ENCODE measurements at places on chromosomes 12 and 14.

GRCh38 chr12:23049180-23049579 lies 424.2 kb downstream of the ETNK1 start:
- DNase-seq: peak; percentile 11

- no peak for DNase-seq
These were observed 74.3 kb downstream of the SLC25A21 start for GRCh38 chr14:37098132-37098531.

GRCh38 chr12:96995861-96996260 lies 88.8 kb downstream of the NEDD1 start:
- DNase-seq: no peak

GRCh38 chr12:78928200-78929074 lies 63.9 kb downstream of the SYT1 start:
- DNase-seq: no peak

DNA sequence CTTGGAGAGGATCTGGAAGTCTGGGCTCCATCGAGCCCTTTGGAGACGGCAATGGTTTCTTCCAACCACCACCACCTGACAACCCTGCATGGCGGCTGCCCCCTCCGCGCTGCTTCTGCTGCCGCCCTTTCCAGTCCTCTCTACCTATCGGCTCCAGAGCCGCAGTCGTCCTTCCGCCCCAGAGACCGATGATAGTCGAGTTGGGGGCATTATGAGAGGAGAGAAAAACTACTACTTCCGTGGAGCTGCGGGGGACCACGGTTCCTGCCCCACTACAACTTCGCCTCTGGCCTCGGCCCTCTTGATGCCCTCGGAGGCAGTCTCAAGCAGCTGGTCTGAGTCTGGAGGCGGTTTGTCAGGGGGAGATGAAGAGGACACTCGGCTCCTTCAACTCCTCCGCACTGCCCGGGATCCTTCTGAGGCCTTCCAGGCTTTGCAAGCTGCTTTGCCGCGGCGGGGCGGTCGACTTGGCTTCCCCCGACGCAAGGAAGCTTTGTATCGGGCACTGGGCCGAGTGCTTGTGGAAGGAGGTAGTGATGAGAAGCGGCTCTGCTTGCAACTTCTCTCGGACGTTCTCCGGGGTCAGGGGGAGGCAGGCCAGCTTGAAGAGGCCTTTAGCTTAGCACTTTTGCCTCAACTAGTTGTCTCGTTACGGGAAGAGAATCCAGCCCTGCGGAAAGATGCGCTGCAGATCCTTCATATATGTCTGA lies 499 bp downstream of the TOGARAM1 start:
- DNase-seq: no peak

DNA sequence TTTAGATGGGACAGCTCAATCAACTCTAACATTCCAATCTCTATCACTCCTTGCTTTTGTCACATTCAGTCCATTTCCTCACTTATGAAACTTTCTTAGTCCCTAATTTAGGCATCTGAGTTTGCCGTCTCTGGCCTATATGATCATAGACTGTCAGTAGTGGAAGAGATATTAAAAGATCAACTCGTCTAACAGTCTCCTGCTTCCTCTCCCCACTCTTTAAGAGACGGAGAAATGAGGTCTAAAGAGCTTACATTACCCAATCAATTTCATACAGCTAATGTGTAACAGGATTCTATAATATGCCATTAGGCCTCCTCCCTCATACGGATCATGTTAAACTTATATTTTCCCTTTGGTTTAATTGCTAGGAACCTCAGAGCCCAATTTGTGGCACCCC lies 6.5 kb upstream of the ATP23 start:
- no peak for DNase-seq

DNA sequence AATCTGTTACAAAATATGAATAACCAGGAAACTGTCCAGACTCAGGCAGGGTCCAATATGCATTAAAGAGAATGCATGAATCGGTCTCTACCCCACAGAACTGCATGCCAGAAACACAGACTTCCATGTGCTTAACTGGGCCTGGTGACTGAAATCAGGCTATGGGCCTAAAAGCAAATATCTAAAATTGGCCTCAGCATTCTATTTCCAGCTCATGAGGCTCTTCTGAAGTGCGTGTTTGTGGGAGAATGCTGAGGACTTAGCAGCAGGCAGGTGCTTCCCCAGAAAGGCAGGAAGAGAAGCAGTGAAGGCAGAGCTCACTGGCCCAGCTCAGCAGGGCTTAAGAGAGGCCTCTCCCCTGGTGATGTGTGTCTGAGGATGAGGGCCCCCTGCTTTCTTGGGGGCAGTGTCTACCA lies 48.5 kb downstream of the ADGRD1 start:
- DNase-seq: peak; percentile 15

GRCh38 chr14:36238666-36239363 lies 62.3 kb upstream of the PTCSC3 start:
- peak; percentile 10 for DNase-seq

- no peak for DNase-seq
These were observed 5.9 kb downstream of the HCAR1 start for GRCh38 chr12:122724641-122725243.

GRCh38 chr12:112294793-112295192 lies 87.4 kb downstream of the HECTD4 start:
- DNase-seq: peak; percentile 33

DNA sequence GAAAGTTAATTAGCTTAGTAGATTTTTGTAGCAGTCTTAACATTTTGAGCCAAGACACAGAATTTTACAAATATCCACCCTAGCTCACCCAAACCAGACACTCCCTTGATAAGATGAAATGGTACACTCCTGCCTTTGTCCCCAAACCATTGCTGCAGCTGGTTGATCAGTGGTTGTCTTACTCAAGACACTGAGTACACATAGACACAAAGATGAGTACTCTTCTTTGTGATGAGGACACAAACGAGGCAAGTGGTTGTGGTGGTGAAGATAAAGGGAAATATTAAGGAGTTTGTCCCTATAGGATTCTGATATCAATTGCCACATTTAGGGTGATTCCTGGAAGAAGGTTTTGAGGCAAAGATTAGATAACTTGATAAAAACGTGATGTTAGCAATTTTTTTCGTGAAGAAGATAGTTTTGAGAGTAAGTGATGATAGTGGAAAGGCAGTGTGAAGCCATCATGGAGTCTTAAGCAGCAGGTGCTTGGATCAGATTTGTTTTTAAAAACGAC lies 21.4 kb upstream of the ATP2B1 start:
- DNase-seq: no peak

DNA sequence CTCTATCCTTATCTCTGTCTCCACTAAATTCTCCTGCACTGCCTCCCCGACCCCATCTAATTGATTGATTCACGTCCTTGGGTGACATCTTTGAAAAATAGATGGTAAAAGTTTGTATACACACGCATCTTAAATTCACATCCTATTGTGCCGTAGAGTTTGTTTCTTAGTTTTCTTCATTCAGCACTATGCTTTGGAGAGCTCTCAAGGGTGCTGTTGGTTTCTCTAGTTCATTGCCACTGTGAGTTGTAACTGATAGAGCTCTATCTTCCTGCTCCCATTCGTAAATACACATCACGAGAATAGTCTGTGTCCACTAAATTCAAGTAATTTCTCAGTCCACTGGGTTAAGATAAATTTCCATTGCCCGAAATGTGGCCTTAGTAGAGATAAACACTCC lies 1537.4 kb downstream of the AACS start:
- no peak for DNase-seq

DNA sequence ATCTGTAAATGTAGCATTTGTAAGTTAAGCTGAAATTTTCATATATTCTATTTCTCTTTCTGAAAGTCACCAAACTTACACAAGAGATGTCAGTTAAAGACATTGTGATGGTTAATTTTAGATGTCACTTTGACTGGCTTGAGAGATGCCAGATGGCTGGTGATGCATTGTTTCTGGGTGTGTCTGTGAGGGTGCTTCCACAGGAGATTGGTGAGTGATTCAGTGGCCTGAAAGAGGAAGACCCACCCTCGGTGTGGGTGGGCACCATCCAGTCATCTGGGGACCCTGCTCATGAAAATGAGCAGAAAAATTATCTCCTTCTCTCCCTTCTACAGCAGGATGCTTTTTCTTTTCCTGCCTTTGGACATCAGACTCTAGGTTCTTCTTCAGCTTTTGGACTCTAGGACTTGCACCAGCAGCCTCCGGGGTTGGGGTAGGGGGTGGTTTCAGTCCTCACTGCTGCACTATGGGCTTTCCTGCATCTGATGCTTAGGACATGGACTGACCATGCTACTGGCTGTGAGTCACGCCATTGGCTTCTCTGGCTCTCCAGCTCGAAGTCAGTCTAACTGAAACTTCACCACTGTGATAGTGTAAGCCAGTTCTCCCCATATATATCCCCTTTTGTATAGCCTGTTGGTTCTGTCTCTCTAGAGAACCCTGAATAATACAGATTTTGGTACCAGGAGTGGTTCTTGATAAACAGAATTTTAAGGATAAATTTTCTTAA lies 20.9 kb downstream of the PDE6H start:
- no peak for DNase-seq

DNA sequence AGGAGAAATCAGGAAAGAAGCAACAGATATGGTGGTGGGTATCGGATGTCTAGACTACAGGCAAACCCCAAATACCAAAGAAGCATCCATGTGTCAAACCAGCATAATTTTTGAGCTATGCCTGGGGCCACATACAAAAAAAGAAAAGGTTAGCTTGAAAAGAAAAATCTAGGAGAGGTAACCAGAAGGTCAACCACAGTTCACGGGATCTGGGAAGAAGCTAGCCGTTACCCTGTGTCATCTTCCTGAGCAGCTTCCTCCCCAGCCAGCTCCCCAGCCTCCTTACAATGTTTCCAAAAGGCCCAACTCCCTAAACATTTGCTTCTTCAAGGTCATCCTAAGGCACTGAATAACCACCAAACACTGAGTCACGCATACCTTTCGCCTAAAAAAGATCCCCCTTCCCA lies 3.1 kb downstream of the SINHCAF start:
- DNase-seq: peak; percentile 24

GRCh38 chr14:105138551-105139111 lies 29.9 kb downstream of the JAG2 start:
- DNase-seq: no peak

DNA sequence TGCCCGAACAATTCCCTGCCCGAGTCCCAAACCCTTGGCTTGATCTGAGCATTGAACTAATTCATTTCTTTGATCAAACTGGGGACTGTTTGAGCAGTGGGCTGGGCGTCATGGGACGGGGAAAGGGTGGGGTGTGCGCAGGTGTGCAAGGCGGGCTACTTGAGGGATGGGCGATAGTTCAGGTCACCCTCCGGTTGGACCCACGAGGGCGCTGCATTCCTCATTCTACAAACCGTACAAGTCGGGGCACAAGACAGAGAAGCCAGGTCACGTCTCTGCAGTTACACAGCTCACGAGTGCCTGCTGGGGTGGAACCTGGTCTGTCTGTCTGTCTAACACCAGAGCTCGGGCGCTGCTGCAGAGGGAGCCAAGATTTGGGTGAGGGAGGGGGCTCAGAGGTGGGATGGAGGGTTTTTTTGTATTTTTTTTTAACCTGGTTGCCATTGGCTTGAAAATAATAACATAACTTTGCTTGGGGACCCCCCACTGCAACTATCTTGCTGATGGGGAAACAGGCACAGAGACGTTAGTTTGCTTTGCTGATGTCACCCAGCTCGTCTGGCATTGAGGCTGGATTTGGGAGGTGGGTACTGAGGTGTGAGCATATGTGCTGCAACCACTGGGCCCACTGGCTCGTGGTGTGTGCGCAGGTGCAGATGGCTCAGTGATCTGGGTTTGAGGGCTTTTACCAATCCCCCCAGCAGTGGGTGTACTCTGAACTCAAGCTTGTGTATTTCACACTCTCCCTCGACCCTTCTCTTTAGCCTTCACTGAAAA lies 7.6 kb upstream of the RTL1 start:
- DNase-seq: no peak

DNA sequence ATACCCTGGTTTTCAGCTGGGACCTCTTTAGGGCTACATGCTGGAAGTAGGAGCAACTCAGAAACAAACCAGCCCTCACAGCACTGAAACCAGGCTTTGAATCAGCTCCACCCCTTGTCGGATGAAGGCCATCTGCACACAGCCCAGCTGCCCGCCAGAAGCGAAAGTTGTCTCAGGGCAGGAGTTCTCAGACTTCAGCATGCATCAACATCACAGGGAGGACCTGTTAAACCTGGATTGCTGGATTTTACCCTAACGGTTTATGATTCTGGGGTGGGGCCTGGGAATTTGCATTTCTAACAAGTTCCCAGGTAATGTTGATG lies 10.9 kb downstream of the SYNDIG1L start:
- DNase-seq: no peak

- peak; percentile 47 for DNase-seq
These were observed 433.9 kb downstream of the PCNX1 start for GRCh38 chr14:71341156-71341555.

- no peak for DNase-seq
These were observed 18.9 kb upstream of the RASSF8 start for GRCh38 chr12:25939606-25940005.

DNA sequence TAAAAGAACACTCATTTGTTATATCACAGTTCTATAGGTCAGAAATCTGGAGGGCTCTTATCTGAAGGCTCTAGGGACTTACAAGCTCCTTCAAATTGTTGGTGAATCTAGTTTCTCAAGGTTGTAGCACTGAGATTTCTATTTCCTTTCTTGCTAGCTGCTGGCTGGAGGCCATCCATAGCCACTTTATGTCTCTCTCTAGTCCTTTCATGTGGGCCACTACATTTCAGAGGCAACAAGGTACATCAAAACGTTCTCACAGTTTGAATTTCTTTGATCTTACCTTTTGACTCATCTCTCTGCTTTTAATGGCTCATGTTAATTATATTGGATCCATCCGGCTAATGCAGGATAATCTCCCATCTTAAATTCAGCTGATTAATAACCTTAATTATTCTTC lies 286.8 kb downstream of the DIO2 start:
- no peak for DNase-seq

- no peak for DNase-seq
These were observed 4.7 kb upstream of the PLD4 start for GRCh38 chr14:104919993-104920315.

GRCh38 chr14:36454599-36455240 lies 65.3 kb downstream of the NKX2-1 start:
- DNase-seq: no peak

DNA sequence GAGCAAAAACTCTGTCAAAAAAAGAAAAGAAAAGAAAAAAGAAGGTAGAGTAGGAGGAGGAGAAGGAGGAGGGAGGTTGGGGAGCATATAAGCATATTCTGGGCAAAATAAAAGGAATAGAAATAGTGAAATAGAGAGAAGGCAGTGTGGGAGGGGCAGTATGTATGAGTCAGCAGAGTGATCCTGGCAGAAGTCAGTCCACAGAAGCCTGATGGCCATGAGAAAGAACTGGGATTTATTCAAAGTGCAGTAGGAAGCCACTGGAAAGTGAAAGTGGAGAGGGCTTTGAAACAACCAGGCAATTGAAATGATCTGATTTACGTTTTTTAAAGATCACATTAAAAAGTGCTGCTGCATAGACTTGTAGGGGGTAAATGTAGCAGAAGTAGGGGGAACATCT lies 368.6 kb upstream of the USP15 start:
- no peak for DNase-seq

GRCh38 chr12:4137441-4137840 lies 136.1 kb upstream of the CCND2 start:
- DNase-seq: no peak

DNA sequence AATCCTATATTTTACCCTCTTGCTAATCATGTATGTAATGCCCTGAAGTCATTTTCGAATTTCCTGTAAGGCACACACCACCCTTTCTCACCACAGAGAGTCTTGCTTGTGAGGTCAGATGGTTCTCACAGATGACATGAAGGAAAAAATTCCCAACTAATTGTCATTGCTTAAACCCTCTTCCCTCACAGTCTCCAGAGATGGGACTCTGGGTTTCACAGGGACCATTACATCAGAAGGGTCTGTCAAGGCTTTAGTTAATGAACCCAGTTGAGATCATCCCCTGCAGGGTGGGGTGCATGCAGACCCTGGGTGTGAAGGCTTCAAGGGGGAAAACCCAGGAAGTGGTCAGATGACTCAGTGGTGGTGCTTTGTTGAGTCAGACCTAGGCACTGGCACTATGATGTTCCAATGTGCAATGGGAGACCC lies 229.6 kb downstream of the BCAT1 start:
- DNase-seq: peak; percentile 51

Measured in common myeloid progenitor, CD34-positive (primary cell).